HCT116 (cell line): ENCODE measurements at places on chromosomes 16 and 17. TPM values are rescaled to one million over a fixed set of nuclear protein-coding genes. Genes with fewer than 3 reads are reported as not detected.

ORMDL3 gene
- 46.9 TPM for total RNA-seq

COPRS gene
- total RNA-seq, result 52.4 TPM

DNA sequence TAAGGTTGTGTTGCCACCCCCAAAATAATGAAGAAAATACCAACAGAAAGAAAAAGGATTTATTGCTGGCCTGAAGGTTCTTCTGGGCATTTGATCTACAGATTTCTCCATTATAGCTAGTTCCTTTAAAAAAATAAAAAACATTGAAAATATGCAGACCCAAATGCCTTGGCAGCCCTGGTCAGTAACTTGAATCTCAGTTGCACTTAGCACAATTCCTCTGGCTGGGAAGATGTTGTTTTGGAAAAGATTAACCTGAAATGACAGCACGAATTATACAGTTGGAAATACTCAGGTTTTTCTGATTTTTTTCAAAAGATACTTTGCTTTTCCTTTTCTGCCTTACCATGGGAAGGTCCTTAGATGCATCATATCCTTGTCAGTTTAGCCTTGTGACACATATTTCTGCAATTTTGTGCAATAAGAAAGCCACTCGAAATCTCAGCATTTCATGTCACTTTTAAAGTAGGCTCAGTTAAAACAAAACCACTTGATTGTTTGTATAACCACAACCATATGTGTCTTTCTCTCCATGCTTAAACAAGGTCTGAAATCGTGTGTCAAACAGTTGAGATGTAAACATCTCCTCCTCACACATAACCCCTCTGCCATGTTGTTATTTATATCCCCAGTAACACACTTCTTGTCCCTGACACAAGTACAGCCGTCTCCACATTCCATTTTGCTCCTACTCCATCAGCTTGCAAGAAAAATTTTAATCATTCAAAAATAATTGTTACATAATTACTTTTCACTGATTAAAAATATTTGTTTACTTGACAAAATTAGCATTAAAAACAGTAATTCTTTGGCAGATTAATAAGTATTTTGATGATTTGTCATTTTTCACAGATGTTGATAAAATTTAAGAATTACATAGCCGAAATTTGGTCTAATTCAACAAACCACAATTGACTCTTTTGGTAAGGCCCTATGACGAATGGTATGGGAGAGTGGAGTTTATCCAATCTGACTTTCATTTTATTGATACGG, 61.1 kb downstream of the SIAH1 start:
- no peak overlapping the region for H3K4me3 ChIP-seq
- no peaks in the 10 kb centered on the region for H3K4me1 ChIP-seq
- H3K27ac ChIP-seq, result no peak overlapping the region
- no peak for DNase-seq

GRCh38 chr16:88507231-88507743, 54.2 kb downstream of the ZFPM1 start:
- H3K27me3 ChIP-seq, result no peaks in the 10 kb centered on the region
- H3K4me3 ChIP-seq, result no peak overlapping the region

DNAH9 gene
- total RNA-seq, result not detected

DNA sequence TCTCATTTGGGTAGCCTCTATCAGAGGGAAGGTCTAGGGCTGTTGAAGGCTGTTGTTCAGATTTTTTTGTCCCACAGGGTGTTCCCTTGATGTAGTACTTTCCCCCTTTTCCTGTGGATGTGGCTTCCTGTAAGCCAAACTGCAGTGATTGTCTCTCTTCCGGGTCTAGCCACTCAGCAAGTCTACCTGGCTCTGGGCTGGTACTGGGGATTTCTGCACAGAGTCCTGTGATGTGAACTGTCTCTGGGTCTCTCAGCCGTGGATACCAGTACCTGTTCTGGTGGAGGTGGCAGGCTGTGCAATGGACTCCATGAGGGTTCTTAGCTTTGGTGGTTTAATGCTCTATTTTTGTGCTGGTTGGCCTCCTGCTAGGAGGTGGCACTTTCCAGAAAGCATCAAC, 23.3 kb upstream of the CCR7 start:
- no peaks in the 10 kb centered on the region for H3K27me3 ChIP-seq
- no peak overlapping the region for H3K27ac ChIP-seq
- no peak overlapping the region for H3K4me3 ChIP-seq
- DNase-seq, result no peak
- H3K36me3 ChIP-seq, result no peaks in the 10 kb centered on the region
- no peaks in the 10 kb centered on the region for H3K4me1 ChIP-seq

CMIP gene
- total RNA-seq, result 64.6 TPM

DNA sequence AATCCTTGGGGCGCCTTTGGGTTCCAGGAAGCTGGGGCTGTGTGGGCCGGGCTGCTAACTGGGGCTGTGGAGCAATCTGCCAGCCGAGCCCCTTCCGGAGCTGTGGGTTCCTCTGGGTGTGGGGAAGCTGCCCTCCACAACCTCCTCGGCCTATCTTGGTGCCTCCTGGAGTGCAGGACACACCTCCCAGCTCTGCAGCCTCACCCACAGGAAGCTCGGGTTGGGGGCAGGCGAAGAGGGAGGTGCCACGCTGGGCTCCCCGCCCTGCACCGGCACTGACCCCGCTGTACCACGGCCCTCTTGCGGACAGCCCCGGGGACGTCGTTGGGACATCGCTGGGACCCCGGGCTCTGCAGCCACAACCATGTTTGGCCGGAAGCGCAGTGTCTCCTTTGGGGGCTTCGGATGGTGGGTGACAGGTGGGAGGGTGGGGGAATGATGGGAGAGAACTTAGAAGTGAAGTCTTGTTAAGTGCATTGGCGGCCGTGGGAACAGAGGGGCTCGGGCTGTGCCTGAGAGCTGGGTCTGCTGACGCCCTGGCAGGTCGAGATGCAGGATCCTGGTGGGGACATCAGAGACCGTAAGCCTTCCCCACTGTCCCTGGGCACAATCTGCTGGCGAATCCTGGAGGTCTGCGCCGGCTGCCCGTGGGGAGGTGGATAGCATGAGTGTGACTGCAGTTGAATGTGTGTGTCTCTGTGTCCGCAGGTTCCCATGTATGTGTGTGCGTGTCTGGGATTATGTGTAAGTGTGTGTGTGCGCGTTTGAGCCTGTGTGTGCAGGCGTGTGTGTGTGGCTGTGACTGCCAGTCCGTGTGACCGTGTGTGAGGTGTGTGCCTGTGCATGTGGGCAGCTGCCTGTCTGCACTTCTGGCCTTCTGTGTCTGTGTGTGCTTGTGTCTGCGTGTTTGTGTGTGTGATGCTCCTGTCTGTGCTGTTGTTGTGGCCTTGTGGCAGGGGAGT, at the start of gene RAP1GAP2:
TSS of gene RAP1GAP2 (plus strand) at position 275 of the 962 bp plus-strand sequence. CDS start at position 365, 90 bp downstream.
- H3K27me3 ChIP-seq, result no peaks in the 10 kb centered on the region
- no peak within 1 kb of the TSS for H3K27ac ChIP-seq
- no peak for DNase-seq
- no peaks in the 10 kb centered on the region for H3K36me3 ChIP-seq
- H3K4me3 ChIP-seq, result no peak within 1 kb of the TSS
- H3K4me1 ChIP-seq, result no peaks in the 10 kb centered on the region

SCIMP gene
- total RNA-seq, result not detected
